Activated T-cell treated with anti-CD3 and anti-CD28 coated beads, Interleukin-2, amount 50 U/mL, for 48 hours (primary cell): ENCODE measurements at places on chromosomes 16 and 17.

- DNase-seq = no peak
These were observed 5.8 kb upstream of the TRAF4 start for GRCh38 chr17:28737770-28738679.

GRCh38 chr17:8964801-8965393, 610 bp downstream of the PIK3R5 start:
- peak; percentile 66 for DNase-seq

DNA sequence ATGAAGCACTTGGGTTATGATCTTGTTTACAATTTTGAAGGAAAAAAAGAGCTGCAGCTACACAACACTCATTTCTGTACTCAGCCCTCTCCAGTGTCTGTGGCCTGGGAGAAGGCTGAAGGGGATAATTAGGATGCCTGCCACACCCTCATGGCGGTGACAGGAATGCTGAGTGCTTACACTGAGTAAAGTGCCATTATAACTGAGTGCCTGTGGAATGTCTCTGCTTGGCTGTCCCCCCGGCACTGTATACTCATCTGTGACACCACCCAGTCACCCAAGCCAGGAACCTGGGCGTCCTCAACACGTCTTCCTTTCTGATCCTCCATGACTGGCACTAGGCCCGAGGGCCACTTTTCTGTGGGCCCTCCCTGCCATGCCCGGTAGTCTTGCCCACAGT, 3.5 kb upstream of the MRPL38 start:
- no peak for DNase-seq

GRCh38 chr17:61084260-61084659, 315.4 kb upstream of the TBX2 start:
- no peak for DNase-seq

DNA sequence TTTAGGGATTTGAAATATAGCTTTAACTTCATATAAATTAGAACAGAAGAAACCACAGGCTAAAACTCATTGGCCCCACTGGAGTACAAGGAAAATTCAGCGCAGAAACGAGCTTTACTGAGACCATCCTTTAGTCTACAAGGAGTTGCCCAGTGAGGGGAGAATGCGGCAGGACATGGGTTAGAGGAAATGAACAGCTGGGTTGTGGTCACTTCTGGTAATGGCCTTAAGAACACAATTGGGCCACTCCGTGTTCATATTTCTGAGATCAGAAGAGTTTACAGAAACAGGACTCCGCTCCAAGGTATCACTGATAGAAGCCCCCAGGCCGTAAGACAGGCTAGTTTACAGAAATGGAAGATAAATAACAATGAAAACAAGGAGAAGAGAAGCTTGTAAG, 188.3 kb downstream of the ZFHX3 start:
- no peak for DNase-seq

DNA sequence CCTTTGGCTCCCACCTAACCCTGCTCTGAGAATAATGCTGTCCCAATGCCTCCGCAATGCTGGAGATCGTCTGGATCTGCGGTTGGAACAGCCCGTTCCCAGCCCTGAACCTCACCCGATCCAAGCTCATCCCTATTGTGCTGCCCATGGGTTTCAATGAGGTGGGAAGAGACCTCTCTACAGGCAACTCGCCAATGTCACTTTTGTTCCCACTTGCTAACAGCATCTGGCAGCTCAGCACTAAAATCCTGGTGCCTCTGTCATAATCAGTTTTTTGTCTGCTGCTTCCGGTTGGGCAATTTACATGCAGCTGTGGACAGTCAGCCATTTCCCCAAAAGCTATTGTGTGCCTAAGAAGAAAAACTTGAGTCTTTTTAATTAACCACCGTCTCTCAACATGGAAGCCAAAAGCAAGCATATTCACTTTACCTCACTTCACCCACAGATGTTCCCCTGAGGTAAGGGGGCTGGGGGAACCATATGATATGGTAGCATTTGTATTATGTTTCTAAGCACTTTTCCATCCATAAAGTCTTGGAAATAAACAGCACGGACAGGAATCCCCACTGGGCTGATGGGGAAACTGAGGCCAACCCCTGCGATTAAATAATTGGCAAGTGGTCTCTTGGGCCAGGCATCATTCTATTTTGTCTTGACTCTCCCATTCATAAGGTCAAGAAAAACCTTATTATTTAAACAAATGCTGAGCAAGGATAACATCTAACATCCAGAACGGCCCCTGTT, 159.2 kb upstream of the CDH5 start:
- DNase-seq = no peak

DNA sequence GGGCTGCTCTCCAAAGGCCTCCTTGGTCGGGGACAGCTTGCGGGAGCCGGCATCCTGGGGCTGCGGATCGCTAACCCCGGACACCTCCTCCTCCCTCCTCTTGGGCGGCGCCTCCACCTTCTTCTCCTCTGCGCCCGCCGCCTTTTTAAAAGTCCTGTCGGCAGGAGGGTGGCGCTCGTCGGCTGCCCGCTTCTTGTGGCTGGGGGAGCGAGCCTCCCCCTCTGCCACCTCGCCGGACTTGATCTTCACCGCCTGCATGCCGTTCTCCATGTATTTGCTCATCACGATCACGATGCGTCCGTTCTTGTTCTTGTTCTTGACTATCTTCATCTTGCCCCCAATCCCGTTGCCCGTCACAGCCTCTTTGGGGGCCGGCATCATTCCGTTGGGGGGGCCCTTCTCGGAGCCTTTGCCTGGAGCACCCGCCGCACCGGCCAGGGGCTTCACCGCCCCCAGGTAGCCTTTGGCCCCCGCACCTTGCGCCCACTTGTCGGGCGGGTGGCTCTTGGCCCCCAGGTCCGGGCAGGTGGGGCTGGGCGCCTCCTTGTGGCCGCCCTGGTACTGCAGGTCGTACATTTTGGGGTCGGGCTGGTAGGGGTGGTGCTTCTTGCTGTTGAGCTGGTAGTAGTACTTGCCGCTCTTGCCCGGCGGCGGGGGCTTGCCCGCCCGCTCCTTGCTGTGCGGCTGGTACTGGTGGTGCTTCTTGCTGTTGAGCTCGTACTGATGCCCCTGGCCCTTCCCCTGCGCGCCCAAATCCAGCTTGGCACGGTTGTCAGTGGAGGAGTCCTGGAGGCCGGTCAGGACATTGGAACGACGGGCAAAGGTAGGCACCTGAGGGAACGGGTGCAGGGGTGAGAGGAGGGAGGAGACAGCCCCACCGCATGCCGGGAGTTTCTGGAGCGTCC, 4.4 kb downstream of the CBX4 start:
- peak; percentile 74 for DNase-seq

- peak; percentile 50 for DNase-seq
These were observed 735 bp downstream of the LSM12 start for GRCh38 chr17:44065668-44066203.

DNA sequence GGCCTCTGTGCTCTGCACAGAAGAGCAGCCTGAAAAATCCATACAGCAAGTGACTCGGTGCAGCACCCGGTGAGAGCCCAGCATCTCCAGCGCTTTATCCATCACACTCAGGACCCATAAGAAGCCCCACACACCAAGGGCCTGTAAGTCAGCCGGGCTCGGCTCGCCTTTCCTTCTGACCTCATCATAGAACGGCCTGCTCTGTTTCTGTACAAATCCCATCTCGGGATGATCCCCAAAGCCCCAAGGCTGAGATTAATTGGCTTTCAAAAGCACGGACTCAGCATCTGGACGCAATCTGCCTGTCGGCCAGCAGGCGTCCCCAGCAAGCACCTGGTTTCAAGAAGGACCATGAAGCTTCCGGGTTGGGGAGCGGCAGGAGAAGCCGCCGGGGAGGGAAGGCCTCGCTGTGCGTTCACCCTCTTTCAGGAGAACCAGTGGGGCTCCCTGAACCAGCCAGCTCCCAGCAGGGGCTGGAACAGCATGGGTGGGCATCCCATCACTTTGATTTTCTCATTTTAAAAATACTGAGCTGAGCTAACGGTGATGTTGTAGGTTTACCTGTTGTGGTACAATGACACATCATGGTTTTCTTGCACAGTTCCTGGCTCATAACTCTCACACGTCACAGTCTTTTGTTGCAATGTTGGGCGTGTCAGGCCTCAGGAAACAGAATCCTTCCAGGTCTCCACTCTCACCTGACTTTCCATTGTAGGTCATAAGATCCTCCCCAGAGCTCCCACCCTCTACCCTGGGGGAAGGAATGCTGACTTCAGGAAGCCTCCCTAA, 6.7 kb downstream of the CCDC57 start:
- peak; percentile 89 for DNase-seq

GRCh38 chr17:49435671-49436029, 21.0 kb upstream of the PHB1 start:
- DNase-seq = no peak

DNA sequence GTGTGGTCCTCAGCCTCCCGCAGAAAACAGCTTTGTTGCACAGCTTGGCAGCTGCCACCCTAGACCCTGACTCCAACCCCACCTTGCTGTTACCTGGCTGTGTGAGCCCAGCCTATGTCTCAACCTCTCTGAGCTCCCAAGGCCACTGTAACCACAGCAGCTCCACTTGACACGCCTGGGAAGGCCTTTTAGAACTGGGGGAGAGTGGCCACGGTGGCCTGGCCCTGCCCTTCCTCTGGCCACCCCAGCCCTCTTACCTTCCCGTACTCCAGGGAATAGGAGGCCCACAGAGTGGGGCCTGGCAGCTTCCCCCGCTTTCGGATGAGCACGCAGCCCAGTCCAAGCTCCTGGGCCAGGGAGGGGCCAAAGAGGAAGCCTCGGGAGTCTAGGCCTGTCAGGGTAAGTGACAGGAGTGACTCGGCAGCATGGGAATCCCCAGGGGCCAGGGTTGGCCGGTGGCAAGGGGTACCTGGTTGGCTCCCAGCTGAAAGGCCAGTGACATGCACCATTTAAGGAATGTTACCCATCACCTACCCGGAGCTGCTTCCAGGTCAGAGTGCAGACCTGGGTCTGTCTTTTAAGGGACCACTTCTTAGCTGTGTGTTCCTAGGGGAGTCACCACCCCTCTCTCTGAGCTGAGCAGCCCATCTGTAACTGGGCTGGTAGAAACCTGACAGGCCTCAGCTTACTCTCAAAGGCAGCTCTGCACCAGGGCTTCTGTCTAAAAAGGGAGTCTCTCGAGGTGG, 1.4 kb downstream of the APRT start:
- peak; percentile 79 for DNase-seq

GRCh38 chr16:85569615-85570212, 43.4 kb upstream of the GSE1 start:
- peak; percentile 67 for DNase-seq

DNA sequence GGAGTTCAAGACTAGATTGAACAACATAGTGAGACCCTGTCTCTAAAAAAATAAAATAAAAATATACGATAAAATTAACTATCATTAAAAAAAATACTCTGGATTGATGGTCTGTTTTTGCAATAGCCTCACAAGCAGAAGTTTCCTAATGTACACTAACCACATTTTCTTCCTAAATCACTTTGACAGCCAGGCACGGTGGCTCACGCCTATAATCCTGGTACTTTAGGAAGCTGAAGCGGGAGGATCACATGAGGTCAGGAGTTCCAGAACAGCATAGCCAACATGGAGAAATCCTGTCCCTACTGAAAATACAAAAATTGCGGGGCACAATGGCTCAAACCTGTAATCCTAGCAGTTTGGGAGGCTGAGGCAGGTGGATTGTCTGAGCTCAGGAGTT, 64.7 kb downstream of the HELZ start:
- DNase-seq = no peak

DNA sequence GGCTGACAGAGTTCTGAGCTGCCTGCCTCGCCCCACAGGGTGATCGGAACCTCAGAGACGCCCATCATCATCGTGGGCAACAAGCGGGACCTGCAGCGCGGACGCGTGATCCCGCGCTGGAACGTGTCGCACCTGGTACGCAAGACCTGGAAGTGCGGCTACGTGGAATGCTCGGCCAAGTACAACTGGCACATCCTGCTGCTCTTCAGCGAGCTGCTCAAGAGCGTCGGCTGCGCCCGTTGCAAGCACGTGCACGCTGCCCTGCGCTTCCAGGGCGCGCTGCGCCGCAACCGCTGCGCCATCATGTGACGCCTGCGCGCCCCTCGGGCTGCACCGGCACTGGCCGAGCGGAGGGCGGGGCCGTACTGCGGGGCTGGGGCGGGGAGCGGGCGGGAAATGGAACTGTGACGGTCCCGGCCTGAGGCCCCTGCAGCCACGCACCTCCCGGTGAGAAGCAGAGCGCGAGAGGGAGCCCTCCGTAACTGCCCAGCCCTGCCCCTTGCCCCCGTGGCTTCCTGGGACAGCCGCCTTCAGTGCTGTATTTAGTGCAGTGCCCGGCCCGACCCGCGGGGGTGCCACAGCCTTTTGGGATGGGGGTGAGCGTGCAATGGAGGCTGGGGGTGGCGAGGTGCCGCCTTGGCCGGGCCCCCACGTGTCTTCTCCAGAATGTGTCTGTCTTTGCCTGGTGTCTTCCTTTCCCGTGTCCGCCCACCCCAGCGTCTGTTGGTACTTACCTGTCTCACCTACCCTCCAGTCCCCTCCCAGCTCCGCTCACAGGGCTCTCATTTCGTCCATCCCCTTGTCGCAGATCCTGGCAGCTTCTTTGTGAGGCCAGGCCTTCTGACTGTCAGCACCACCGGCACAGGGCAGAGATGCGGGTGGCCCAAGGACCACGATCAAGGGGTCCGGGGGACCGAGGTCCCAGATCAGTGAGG, 9.8 kb downstream of the RASL10B start:
- peak; percentile 50 for DNase-seq

GRCh38 chr17:51057534-51057933, 63.1 kb downstream of the SPAG9 start:
- DNase-seq = no peak

DNA sequence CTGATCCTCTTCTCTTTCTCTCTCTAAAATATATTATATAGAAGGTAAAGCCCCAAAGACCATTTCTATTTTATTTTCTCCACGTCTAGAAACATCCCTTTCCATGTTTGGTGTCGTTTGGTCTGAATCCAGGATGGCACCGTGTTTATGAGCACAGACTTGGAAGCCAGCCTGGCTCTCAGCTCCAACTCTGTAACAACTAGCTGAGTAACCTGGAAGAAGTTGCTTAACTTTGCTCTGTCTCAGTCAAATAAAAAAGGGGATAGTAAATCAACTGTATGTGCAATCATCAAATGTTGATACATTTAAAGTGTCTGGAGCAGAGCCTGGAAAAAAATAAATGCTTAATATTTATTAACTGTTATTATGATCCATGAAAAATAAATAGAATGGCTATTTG, 249.8 kb upstream of the MAF start:
- DNase-seq = no peak

DNA sequence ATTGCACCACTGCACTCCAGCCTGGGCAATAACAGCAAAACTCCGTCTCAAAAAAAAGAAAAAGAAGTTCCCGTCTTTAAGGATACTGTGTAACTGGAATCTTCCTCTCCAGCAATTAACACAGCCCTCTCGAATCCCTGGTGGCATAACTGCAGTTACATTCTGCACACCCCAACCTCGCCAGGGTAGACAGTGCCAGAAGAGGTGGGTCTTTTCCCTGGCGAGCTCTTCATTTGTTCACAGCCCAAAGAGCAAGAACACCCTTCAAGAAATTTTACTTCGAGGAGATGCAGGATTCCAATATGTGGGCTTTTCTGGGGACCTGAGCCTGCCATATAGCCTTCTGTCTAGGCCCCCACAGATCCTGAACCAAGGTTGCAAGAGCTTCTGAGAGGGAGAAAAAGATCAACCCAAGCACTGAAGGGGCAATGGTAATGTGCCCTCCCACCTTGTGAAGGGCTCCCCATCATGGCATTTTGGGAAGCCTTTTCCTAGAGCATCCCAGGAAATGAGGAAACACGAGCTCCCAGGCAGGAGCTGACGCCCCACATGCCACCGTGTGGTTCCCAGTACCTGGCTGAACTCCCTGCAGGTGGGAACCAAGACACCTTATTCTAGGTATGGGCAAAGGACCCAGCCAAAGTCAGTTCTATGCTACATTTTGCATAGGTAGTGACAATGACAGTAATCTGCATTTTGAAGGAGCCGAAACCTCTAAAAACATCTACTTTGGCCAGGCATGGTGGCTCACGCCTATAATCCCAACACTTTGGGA, 26.9 kb downstream of the TK2 start:
- DNase-seq = no peak
